ENCODE measurements at places on chromosomes 12 and 14.

- DNase-seq: no peak
Measured at GRCh38 chr12:112199136-112199535, 73.8 kb downstream of the TRAFD1 start.

GRCh38 chr14:91144425-91145145, 30.7 kb downstream of the DGLUCY start:
- no peak for DNase-seq

DNA sequence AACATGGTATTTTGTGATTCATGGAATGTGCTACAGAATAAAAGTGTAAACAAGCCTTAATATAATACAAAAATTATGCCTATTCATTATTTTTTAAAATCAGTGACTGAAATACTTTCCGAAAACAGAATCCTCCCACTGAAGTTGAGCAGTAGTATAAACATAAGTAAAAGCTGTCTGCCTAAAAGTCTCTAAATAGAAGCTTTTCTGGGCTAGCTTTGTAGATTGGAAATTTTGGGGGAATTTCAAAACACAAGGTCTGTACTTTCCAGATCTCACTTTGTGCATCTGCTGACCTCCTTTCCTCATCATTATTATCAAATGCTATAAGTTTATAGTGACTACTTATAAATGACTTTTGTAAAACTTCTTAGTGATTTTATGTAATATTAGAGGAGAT, 80.4 kb upstream of the TRHDE start:
- no peak for DNase-seq

GRCh38 chr12:25894759-25895158, 63.7 kb upstream of the RASSF8 start:
- DNase-seq: no peak

DNA sequence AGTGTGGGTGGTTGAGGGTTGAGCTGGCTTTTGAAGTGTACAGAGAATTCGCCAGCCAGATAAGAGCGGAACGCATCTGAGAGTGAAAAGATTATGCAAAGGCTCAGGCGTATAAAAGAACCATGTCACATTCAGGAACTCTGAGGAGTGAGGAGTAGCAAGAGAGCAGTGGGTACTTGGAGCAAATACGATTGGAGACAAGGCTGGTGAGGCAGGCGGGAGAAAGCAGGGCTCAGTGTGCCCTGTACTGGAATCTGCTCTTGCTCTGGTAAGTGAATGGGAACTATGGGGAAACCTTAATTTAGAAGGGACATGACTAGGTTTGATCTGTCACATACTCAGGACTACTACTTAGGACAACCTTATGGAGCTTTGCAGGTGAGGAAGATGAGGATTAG, 87.0 kb downstream of the PTPRB start:
- DNase-seq: no peak

GRCh38 chr12:78760906-78761305, 103.7 kb upstream of the SYT1 start:
- DNase-seq: no peak

DNA sequence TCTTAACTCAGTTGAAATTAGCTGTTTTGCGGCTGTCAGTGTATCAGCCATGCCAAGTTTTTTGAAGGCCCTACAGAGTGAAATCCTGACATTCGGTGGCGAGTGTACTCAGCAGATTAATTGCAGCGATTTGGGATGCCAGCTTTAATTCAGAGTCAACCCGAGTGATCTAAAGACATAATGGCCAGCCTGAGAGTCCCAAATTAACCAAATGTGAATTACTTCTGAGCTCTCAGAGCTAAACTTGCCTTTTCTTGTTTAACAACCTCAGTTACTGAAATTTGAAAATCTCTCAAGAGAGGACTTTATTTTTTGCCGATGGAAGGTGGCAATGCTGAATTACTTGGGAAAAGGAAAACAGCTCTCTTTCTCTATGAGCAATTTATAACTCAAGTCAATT, 148.5 kb downstream of the GLT1D1 start:
- DNase-seq: no peak

DNA sequence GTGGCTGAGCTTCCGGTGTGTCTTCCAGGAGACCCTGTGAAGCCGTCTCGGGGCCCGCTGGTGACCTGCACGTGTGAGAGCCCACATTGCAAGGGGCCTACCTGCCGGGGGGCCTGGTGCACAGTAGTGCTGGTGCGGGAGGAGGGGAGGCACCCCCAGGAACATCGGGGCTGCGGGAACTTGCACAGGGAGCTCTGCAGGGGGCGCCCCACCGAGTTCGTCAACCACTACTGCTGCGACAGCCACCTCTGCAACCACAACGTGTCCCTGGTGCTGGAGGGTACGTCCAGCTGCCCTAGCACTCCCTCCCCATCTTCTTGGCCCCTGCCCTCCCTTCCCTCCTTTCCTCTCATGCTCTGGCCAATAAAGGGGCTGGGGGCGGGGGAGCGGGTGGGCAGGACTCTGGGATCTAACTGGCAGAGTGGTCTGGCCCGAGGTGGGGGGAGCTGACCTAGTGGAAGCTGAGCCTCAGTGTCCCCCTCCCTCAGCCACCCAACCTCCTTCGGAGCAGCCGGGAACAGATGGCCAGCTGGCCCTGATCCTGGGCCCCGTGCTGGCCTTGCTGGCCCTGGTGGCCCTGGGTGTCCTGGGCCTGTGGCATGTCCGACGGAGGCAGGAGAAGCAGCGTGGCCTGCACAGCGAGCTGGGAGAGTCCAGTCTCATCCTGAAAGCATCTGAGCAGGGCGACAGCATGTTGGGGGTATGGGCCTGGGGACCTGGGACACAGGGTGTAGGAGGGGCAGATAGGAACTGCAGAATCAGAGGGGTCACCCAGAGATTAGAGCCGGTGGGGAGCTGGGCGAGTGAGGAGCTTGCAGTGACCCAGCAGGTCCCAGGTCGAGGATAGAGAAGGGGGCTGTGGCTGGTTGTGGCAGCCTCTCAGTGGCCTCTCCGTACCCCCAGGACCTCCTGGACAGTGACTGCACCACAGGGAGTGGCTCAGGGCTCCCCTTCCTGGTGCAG, 6.0 kb downstream of the ACVRL1 start:
- no peak for DNase-seq

- no peak for DNase-seq
Measured at GRCh38 chr14:100100032-100100703, 34.9 kb downstream of the EVL start.

DNA sequence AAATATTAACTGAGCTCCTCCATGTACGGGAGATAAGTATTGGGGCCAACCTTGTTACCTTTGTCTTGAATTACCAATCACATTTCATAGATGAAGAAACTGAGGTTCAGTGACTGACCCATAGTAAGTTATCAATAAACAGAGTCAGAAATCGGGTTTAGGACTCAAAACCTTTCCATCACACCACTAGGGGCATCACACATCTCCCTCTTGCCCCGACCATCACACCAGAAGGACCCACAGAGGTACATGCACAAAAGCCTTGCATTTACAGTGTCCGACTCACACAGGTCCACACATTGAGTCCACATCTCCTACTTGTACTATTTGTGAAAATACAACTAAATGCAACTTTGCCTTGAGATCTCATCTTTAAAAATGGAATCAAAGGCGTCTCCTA, 29.4 kb downstream of the KCNA5 start:
- DNase-seq: no peak

DNA sequence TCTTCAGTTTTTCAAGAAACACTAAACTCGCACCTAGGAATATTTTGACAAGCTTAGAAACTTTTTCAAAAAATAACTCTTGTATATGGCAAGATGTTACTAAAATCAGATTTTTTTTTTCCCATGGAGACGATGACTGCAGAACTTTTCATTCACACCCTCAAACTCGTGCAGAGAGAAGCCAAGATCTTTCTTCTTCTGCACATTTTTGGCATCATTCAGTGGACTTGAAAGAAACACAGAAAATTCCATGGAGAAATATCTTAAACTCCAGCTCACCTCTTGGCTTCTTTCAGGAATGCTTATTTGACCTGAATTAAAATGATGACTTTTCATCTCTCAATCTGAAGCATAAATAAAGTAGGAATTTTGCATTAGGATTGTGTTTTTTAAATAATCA, 919.4 kb downstream of the NRXN3 start:
- no peak for DNase-seq

DNA sequence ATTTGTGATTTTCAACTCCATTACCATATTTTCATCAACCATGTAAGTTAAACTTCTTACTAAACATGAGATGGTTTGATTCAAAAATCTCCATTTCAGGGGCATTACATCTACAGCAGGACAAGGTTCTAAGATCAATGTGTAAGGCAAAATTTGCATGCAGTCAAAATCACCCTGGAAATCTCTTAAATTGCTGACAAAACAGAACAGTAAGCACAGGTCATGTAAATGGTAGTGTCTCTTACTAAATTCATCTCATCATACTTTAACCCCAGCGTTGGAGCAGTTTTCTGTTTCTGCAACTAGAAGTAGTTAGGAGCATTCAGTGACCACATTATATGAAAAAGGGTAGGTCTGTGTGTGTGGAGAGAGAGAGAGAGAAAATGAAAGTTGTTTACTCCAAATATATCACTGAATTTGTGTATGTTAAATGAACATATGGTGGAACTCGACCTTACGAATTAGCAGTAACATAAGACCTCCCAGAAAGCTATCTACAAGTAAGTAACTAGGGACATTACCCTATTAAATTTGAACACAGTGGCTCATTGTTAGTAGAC, 227.5 kb downstream of the SSPN start:
- DNase-seq: no peak

GRCh38 chr12:70840656-70841350, 79.7 kb downstream of the PTPRR start:
- no peak for DNase-seq

All from DMS153 (cell line).